ENCODE measurements at places on chromosomes 12 and 14. TPM values are rescaled to one million over a fixed set of nuclear protein-coding genes. Genes with fewer than 3 reads are reported as not detected.

- peak; percentile 39 for DNase-seq
These were observed 15.0 kb upstream of the FOXG1 start for GRCh38 chr14:28751467-28752058.

GRCh38 chr14:35727764-35728163 lies 81.3 kb downstream of the RALGAPA1 start:
- no peak for DNase-seq

- peak; percentile 77 for DNase-seq
These were observed 7.6 kb downstream of the RASSF9 start for GRCh38 chr12:85828576-85828975.

DNA sequence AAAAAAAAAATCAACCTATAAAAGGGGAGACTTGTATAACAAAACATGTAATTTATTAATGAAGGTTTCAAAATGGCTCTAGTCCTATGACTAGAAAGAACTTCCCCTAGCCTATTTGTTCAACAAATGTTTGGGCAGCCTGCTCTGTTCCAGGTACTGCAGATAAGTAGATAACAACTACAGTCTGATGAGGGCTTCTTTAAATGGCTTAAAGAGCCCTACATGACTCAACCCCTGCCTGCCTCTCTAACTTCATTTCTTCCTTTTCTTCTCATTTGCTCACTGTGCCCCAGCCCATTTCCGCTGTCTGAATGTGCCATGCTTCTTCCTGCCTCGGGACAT lies 21.5 kb downstream of the ALDH6A1 start:
- DNase-seq = no peak

DNA sequence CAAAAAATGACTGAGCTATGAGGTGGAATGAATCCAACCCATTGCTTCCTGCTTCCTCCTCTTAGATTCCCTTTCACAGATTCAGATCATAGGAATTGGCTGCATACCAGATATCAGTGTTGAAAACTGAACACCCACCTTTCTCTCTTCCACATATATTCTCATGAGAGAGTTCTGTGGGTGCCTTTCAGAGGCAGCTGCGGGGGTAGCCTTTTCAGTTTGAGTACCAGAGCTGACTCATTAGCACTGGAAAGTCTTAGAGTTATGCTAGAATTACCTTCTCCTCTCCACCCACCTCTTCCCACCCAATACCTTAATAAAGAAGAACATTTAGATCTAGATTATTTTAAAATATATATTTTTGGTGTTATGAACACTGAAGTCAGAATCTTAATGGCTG lies 495.4 kb upstream of the SEL1L start:
- DNase-seq = no peak

- no peak for DNase-seq
These were observed 7.5 kb downstream of the SHMT2 start for GRCh38 chr12:57236925-57237595.

GRCh38 chr12:111184161-111184560 lies 184.7 kb downstream of the PHETA1 start:
- DNase-seq = no peak

GRCh38 chr12:41769810-41770209 lies 374.9 kb downstream of the GXYLT1 start:
- DNase-seq = no peak

- peak; percentile 32 for DNase-seq
These were observed 26.5 kb downstream of the PACS2 start for GRCh38 chr14:105340821-105341733.

DNA sequence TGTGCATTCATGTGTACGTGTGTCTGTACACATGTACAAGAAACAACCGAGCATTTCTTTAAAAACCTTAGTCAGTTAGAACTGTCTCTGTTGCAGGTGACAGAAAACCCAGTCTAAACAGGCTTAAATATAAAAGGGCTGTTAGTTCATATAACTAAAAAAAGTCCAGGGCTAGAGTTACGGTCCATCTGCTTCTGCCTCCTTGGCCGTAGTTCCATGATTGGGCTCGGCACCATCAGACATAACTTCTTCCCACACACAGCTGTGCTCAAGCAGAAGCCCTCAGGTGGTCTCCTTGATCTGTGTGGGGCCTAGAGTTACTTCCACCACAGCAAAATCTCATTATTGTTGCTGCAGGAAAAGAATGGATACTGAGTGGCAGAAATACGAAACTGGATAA lies 34.6 kb downstream of the CKB start:
- no peak for DNase-seq

DNA sequence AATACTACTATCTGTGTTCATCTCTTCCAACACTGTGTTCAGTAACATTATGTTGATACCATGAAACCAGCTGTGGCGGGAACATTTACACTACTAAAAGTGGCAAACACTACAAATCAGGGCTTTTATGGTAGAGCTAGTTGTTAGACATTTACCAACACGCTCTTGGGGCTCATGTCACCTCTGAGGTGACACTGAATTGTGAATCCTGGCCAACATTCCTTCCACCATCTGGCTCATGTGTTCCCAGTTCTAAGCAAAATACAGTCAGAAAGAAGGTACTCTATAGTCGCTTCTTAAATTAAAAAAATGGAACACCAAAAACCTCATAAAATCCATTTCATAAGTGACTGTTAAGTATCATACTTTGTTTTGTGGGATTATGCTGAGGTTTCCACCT lies 436.6 kb downstream of the FUT8 start:
- DNase-seq = no peak

DNA sequence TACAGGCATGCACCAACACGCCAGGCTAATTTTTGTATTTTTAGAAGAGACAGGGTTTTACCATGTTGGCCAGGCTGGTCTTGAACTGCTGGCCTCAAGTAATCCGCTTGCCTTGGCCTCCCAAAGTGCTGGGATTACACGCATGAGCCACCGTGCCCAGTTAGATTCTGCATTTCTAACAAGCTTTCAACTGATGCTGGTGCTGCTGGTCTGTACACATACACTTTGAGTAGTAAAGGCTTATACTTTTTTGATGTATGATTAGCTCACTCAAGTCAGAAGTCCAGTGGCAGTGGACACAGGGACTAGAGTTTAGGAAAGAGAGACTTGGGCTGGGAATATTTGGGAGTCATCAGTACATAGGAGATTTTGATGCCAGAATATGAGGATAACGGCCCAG lies 2.2 kb upstream of the TBC1D15 start:
- no peak for DNase-seq

GRCh38 chr12:25896981-25897380 lies 61.5 kb upstream of the RASSF8 start:
- DNase-seq = no peak

DNA sequence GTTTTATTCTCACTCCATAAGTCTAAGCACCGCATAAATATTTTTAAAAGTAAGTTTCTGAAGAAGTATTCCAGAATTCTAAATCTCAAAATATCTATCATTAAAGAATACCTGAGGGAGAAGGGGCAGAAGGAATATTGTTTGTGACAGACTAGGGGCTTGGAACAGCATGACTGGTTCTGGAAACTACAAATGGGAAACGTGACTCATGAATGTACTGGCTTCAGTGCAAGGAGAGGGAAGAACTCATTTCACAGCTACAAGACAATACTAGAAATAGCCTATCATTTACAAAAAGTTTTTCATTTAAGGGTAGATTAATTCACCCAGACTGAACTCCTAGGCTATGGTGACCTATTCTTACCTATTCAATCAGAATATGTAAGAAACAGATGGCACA lies 121.3 kb downstream of the SLC25A21 start:
- peak; percentile 27 for DNase-seq

GRCh38 chr14:103103461-103104388 lies 9.2 kb downstream of the EXOC3L4 start:
- no peak for DNase-seq

GRCh38 chr12:1838205-1838993 lies 18.0 kb downstream of the LRTM2 start:
- DNase-seq = peak; percentile 7

DNA sequence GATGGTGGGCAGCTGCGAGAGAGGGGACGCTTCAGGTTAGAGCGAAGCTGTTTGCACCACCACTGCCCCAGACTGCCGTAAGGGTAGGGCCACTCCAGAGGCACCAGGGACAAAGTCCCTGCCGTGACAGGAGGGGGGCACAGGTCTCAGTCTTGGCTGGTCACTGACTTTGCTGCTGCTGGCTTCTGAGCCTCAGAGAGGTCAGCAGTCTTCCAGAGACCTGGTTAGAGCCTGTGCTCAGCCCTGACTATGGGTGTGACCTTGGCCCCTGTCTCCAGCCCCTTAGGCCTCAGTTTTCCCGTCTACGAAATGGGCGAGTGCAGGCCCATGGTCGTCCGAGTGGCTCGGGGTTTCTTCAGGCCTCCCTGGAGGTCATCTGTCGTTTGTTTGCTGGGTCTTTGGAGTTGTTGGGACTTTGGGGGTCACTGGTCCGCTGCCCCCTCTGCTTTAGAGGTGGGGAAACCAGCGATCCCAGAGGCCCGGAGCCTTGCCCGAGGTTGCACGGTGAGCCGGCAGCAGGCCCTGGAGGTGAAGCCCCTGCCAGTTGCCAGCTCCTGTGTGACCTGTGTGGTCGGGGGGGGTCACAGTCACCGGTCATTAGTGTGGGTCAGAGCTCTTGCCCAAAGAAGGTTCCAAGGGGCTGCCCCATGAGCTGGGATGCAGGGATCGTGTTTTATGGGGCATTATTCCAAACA lies 15.3 kb downstream of the MEG3 start:
- DNase-seq = no peak

GRCh38 chr14:92959761-92960680 lies 37.1 kb downstream of the CHGA start:
- DNase-seq = no peak

GRCh38 chr14:59044707-59045106 lies 143.8 kb upstream of the DAAM1 start:
- no peak for DNase-seq

- peak; percentile 63 for DNase-seq
These were observed 211.8 kb upstream of the AVPR1A start for GRCh38 chr12:63362791-63363190.

DNA sequence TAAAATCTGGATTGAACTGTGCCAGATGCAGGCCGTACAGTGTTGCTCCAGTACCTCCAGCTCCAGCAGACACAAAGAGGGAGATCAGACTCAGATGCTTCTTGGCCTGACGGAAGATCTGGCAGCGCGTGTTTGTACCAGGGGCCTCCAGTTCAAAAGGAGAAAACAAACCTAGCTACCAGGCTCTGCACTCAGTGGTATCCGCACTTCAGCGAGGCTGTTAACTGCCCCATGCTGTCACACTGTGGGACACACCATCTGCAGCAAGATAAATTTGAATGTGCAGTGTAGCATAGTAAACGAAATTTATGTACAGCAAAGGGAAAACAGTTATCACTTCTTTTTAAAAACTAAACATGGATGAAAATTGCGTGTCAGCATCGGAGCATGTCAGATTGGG lies 5.1 kb downstream of the DYNC1H1 start:
- no peak for DNase-seq

GRCh38 chr12:3453990-3454680 lies 36.9 kb upstream of the PRMT8 start:
- DNase-seq = peak; percentile 77

GRCh38 chr14:92644171-92644969 lies 104.1 kb downstream of the LGMN start:
- peak; percentile 60 for DNase-seq

DNA sequence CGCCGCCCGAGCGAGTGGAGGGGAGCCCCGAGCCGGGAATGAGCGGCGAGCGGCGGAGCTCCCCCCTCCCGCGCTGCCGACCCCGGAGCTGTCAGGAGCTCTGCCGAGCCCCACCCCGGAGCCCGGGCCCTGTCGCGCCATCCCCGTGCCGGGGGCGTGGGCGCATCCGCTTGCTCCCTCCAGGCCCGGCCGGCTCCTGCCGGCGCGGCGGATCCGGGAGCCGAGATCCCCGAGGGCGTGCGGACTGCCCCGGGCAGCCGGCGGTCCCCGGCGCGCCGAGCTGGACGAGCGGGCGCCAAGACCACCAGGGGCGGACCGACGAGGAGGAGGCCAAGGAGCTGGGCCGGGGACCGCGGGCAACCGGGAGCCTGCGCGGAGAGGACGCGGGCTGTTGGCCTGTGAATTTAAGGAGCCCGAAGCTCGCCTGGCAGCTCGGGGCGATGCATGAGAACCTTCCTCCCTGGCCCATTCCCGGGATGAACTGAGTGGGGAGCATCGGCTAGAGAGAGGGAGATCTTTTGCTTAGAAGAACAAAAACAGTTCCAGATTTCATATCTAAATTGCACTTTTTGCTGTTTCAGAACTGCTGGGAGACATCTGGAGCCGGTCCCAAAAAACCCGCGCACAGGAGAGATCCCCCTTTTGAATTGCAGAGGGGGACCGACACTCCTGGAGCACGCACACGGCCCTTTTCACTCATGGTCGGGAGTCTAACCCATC lies 2.0 kb downstream of the PTHLH start:
- DNase-seq = peak; percentile 56

- peak; percentile 82 for DNase-seq
These were observed 3.7 kb downstream of the KERA start for GRCh38 chr12:91053951-91054715.

DNA sequence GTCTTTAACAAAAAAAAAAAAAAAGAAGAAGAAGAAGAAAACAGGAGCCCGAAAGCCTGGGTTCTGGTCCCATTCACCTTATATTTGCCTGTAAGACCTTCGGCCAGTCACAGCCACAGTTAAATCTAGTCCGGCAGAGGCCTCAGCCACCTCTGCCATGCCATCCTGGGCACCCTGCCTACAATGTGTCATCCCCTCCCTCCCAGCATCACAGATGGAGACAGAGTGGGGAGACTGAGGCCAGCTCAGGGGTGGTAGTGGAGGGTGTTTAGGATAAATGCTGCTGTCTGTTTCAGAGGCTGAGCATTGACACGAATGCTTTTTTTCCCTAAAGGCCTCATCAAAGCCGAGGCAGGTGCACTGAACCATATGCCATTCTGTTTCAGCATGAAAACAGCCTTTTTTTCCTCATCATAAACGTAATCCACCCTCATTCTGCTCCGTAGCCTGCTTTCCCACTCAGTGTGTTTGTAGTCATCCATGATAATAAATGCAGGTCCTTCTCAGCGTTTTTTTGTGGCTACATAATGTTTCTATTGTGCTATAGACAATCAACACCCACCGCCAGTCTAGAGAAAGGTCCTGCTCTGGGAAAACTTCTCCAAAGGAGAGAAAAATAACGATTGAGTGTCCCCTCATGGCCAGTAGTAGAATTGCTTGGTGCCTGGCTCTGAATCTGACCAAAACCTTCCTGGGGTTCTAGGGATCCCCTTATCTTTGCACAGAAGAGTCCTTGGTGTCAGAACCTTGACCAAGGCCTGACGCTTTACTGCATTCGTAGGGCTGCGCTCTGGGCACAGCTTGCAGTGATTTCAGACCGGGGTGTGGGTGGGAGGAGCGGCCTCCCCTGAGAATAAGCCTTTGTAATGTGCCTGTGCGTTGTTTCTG lies 41.1 kb upstream of the TSPAN9 start:
- DNase-seq = no peak

The ISM2 gene
- 0.39 TPM for total RNA-seq

The OSBPL8 gene
- total RNA-seq = 119 TPM

The P2RX7 gene
- total RNA-seq = not detected

The KIF5A gene
- total RNA-seq = 7.2 TPM

The EML5 gene
- total RNA-seq = 0.05 TPM

The GRIN2B gene
- 1.4 TPM for total RNA-seq

The SLC7A8 gene
- total RNA-seq = 4.0 TPM

The IKZF4 gene
- total RNA-seq = 6.9 TPM
